ENCODE measurements at places on chromosomes 11 and 22.
A peak's percentile ranks its signal among the peaks of the same experiment; 100 is the strongest.

- DNase-seq, result peak; percentile 33
Observed at GRCh38 chr11:67732045-67732787, 57.8 kb upstream of the ALDH3B2 start.

GRCh38 chr11:6670202-6670830, 12.8 kb downstream of the MRPL17 start:
- no peak for DNase-seq

DNA sequence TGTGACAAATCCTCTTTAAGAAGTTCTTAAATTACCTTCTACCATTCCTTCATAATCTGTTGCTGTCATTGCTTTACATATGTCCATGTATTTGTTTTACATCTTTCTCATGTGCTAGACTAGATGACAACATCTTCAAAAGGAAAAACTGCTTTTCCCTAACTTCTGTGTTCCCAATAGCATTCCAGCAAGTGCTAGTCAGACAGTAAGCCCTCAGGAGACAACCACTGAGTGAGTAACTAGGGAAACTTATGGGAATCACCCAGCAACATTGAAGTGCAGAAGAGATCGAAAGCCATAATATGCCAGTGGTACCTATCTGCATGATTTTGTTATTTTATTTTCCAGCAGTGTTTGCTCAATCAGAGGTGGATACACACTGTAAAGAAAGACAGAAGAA, 889.7 kb upstream of the API5 start:
- DNase-seq, result no peak

GRCh38 chr22:19820880-19821522, 33.7 kb downstream of the GNB1L start:
- no peak for DNase-seq

DNA sequence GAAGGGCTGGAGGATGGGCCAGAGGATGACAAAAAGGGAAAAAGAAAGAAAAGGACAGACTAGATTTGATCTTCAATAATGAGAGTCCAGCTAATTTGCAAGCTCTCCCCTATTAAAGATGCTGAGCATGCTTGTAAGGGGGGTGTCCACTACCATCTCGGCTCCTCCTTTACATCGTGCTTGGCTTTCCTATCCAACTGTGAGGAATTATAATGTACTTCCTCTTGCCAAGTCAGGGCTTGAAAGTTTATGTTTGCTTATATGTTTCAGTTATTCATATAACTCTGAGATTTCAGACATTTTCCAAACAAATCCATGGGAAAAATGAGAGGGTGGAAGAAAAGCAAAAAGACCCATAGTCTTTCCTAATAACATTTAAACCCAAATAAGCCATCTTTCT, 387.1 kb downstream of the METTL15 start:
- no peak for DNase-seq

DNA sequence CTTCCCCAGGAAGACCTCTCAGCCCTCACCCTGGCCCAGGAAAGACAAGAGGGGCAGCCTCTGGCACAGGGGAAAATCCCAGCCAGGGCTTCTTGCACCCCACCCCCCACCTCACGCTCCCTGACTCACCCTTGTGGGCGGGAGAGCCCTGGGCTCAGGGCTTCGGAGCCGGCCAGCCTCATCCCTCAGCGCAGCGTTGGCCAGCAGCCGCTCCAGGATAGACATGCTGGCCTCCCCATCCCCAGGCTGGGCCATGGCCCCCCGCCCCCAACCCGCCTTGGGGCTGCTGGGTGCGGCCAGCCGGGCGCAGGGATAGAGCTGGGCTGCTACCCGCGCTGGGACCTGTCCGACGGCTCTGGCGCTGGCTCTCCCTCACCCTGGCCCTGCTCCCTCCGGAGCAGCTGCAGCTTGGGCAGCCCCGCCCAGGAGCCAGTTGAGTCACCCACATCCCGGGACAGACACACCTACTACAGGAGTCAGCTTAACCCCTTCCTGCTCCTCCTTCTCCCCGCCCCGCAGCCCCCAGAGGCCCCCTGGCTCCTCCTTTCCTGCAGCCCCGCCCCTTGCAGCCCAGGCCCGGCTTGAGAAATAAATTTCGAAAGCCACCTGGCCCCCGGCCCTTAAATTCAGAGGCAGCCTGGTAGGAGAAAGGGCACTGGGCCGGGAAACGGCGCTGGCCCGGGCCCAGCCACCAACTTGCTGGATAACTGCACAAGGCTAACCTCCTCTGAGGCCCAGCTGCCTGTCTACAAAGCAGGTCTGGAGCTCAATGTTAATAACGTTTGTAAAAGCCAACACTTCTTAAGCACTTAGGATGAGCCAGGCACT, 13.4 kb downstream of the TNKS1BP1 start:
- peak; percentile 54 for DNase-seq

DNA sequence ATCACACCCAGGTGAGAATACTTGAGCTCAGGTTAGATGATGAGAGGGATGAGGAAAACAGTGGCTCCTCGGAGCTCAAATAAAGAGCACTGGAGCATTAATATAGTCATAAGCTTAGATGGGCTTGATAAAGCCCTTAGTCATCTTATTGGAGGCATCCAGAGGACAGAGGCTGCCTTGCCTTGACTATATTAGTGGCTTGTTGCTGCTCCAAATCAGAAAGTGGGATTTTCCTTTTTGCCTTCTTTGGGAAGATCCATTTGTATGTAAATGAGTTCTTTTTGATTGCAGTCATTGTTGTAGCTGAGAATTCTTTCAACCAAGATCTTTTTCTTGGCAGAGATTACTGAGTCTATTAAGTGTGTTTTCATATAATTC, 18.9 kb downstream of the ADM start:
- DNase-seq, result no peak
